ENCODE measurements at places on chromosomes 6 and 20.

DNA sequence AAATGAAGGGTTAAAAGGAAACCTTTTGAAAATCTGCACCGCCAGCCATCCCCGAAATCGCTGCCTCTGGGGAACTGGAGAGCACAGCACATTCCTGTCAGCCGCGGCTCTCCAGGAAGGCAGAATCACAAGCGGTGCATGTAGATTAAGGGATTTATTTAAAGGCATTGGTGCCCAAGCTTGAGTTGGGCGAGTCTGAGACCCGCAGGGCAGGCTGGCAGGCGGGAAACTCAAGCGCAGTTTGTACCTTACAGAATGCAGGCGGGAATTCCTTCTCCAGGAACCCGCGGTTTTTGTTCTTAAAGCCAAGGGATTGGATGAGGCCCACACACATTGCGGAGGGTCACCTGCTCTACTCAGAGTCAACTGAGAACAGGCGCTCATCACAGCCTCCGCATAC lies 10.8 kb downstream of the GPR31 start:
- no peak for DNase-seq

- no peak for DNase-seq
Observed at GRCh38 chr6:31351401-31352309, 5.3 kb downstream of the HLA-B start.

GRCh38 chr6:166496460-166496859 lies 90.0 kb downstream of the RAMACL start:
- no peak for DNase-seq

- no peak for DNase-seq
Observed at GRCh38 chr6:104306211-104306610, 553.5 kb downstream of the HACE1 start.

GRCh38 chr6:163655217-163656121 lies 241.0 kb downstream of the QKI start:
- DNase-seq, result no peak

DNA sequence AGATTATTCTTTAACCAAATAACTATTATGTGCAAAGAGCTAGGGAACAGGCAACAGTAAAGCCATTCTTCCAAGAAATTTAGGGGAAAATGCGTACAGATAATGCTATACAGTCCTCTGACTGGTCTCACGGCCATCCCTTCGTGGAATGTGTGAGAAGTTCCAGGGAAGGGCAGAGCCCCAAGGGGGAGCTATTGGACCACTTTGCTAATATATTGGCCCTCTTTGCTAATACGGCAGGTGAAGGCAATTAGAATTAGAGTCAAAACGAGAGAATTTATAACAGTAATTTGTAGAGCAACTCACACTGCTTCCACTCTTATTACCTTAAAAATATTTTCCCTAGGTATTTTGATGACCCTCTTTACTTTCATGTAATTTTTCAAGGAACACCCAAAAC lies 140.4 kb downstream of the IMPG1 start:
- DNase-seq, result no peak

Measured in stimulated activated CD4-positive, alpha-beta T cell treated with anti-CD3 and anti-CD28 coated beads, Interleukin-4, amount 100 ng/mL, for 24 hours (primary cell).